Activated naive CD8-positive, alpha-beta T cell treated with anti-CD3 and anti-CD28 coated beads for 36 hours (primary cell): ENCODE measurements at places on chromosomes 12 and 14.

GRCh38 chr12:19036673-19037357 lies 92.7 kb upstream of the PLEKHA5 start:
- DNase-seq = no peak

GRCh38 chr14:92677087-92677668 lies 71.2 kb downstream of the LGMN start:
- DNase-seq = peak; percentile 87

DNA sequence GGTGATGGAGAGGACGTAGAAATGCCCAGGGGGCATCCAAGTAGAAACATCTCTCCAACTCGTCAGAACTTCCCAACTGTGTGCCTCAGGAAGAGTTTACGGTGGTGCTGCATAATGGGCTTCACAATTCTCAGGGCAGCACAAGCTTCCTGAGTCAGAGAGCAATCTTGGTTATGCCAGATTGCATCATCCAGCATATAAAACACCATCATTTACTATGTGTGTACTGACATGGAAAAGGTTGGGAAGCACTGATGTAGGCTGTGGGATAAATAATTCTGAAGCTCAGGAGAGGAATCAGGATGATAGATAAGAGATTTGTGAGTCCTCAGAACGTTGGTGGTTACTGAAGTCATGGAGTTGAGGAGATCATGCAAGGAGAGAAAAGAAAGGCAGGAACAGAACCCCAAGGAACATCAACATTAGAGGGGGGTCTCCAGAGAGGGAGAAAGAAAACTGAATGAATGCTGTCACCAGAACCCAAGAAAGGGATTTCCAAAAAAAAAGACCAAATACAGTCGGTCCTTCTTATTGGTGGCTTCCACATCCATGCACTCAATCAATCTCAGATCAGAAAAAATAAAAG lies 4.7 kb upstream of the NCKAP5L start:
- DNase-seq = no peak

DNA sequence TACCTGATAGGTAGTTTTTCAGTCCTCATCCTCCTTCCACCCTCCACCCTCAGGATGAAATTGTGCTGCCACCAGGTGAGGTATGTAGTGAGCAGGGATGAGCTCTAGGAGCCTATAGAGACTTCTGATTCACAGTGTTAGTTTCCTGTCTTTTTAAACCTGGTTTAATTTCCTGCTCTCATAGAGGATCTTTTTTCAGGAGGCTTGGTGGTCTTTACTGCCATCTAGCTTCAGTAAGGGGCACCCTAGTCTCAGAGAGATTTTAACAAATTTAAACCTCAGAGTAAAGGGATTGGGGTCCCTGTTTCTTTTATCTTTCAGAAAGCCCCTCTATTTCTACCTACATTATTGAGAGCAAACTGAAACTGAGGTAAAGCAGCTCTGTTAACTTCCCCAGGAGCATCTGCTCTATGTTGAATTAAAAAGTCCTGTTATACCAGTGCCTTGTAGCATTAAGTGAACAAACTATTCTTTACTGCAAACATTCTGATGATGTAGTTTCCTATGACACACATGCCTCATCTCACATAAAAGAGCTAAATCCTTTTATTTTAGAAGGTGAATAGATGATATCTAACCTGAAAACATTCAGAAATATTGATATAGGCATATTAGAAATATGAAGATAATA lies 172.2 kb upstream of the DDHD1 start:
- DNase-seq = no peak

DNA sequence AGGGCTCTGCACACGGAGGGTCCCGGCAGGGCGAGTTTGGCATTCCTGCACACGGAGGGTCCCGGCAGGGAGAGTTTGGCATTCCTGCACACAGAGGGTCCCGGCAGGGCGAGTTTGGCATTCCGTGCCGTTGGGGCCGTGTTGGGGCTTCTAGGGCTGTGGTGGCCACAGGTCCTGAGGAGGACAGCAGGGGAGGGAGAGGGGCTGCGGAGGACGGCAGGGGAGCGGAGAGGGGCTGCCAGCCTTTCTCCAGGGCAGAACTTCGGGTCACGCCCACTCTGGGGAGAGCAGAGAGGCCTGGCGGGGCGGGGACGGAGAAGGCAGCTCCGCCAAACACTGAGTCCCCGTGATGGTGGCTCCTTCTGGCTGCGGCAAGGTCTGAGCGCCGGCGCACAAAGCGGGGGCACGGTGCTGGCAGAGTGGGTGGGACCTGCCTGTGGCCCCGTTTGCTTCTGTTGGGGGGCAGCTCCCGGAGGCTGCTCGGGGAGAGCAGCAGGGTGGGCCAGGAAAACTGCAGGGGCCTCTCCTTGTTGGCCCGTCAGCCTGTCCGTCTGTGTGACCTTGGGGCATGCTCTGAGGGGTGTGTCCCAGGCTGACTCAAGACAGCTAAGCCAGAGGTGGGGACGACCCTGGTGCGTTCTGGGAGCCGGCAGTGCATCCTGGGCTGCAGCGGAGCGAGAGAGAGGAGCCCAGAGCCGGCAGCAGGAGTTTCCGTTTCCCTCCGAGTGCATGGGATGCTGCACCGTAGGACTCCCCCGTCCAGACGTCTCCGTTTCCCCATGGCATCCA lies 60.2 kb downstream of the LRCOL1 start:
- DNase-seq = no peak

- DNase-seq = no peak
Observed at GRCh38 chr14:36656687-36657398, 4.8 kb upstream of the PAX9 start.

GRCh38 chr12:94710933-94711332 lies 60.6 kb upstream of the TMCC3 start:
- DNase-seq = peak; percentile 6

DNA sequence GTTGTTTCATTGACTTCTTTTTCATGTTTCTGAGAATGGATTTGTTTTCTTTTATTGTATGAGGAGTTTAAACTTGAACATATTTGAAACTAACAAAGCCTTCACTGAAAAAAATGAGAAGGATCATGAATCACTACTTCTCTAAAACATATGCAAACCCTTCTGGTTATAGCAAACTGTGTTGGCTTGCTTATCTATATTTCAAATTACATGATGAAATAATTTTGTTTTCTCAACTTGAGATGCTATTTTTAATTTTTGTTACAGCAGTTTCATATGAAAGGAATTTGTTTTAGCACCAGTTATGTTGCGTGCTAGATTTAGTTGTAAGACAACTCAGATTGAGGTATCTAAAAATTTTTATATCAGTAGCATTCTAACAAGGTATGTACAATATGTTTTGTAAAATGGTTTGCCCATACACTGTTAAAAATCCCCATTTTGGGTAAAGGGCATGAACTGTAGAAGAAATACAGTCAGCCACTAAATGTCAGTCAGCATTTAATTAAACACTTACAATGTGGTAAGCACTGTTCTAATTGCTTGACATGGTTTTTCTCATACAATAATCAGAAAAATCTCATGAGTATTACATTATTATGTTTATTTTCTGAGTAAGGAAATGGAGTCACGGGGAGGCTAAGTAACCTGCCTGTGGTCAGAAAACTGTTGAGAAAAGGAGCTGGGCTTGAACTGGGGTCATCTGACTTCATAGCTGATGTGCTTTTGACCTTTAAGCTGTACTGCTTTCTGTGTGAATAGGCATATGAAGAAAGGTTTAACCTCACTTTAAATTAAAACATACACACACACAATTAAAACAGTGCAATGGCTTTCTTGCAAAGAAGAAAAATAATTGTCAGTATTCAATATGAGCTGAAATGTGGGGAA lies 105.7 kb downstream of the PLEKHA5 start:
- DNase-seq = no peak

- no peak for DNase-seq
Observed at GRCh38 chr12:53948650-53949593, 5.8 kb upstream of the HOXC12 start.

DNA sequence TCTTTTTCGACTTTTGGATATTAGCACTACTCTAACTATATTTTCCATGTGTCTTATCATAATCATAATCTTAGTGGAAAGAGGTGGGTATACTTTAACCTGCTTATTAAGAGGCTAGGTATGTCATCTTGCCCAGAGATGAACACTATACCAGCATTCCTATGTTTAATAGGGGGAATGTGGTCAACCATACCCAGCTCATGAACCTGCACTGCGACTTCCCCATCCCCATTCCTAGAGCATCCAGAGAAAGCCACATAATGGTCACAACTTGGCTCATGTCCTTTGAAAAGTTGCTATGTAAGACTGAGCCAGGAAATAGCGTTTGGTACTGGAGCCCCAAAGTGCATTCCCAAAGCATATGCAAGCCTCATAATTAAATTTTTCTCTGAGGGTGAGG lies 55.2 kb downstream of the TMCC3 start:
- no peak for DNase-seq

- no peak for DNase-seq
Observed at GRCh38 chr12:15151161-15152091, 69.8 kb downstream of the RERG start.

DNA sequence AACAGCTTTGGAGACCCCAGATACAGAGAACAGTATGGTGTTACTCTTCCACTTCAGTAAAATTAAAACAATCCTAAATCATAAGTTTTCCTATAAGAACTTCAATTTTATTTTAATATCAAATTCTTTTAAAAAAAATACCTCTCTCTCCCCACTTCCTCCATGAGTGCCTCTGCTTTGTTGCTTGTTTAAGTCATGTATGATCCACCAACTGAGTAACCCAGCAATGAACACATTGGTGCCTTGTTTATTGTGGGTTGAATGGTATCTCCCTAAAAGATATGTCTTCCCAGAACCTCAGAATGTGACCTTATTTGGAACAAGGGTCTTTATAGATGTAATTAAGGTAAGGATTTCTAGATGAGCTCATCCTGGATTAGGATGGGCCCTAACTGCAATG lies 143.5 kb upstream of the EGLN3 start:
- DNase-seq = no peak

- no peak for DNase-seq
Observed at GRCh38 chr14:49994951-49995561, 102.2 kb downstream of the ARF6 start.

GRCh38 chr12:38880288-38880687 lies 25.1 kb downstream of the CPNE8 start:
- no peak for DNase-seq

DNA sequence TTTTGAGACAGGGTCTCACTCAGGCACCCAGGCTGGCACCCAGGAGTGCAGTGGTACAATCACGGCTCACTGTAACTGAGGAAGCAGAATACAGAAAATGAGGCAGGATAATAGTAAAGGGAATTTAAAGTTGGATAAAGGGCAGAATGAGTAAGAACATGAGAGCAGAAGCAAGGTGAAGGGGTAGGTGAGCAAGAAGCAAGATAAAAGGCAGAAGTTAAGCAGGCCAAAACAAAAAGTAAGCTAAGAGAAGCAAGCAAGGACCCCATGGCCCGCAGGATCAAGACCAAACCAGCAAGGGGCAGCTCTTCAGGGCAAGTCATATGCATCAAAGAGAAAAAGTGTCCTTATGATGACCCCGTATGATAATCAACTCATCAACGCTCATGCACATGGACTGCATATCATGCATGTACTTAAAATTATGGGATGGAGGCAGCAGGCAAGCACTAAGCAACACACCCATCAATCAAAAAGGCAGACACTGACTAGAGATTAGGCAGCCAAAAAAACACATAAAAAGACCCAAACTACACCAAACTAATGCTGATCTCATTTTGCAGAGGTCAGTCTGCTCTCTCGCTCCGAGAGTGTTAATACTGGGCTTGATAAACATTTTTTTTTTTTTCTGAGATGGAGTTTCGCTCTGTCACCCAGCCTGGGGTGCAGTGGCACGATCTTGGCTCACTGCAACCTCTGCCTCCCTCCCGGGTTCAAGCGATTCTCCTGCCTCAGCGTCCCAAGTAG lies 11.6 kb downstream of the TIMELESS start:
- DNase-seq = no peak

DNA sequence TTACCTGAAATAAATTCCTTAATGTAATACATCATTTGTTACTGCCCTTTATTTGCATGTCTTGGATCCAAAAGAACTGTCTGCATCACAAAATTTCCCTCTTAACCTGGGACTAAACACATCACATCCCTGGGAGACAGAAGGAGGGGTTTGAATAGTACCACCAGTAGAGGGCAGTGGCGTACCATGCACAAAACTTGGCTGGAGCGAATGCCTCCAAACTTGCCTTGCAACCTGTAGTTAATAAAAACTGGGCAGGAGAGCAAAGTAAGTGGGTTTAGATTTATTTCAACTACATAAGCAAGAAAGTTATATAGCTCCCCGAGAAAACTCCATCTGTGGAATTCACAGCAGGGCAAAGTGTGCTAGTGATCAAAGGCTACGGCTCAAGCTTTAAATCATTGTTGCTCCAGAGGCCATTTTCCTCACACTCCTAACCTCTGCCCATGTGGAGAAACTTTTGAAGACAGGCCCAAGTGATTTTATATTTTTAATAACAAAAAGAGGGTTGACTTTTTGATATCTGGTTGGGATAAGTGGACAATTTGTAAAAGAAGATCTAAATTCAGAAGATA lies 1176.7 kb upstream of the SEL1L start:
- DNase-seq = peak; percentile 11

DNA sequence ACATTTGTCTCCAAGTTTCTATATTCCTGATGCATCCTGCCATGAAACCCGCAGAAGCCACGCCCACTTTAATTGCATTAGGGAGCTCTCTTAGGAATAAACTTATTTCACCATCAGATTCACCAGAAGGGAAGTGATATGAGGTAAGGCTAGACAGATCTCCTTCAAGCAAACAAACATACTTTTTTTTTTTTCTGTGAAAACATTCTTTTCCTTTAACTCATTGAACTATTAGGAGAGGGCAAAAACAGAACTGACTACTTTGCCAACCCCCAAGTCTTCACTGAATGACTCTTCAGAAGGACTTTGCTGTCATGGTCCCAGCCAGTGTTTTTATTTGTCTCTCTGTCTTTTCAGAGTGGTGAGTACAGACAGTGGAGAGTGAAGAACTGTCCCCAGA lies 48.4 kb downstream of the GTF2A1 start:
- DNase-seq = no peak

GRCh38 chr12:83097643-83098342 lies 411.1 kb downstream of the TMTC2 start:
- DNase-seq = no peak

- no peak for DNase-seq
Observed at GRCh38 chr14:54174457-54174856, 217.8 kb upstream of the BMP4 start.

DNA sequence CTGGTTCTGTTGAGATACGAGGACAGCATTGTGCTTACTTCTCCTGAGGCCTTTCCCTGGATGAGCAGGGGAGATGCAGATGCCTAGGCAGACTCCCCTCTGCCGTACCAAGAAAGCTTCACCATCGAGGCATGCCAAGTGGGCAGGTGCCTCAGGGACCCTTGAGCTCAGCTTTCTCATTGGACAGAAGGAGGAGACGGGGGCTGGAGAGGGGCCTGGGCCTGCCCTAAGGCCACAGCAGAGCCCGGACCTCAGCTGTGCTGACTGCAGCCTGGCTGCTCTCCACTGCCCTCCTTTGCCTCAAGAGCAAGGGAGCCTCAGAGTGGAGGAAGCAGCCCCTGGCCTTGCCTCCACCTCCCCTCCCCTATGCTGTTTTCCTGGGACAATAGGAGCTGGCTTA lies 23.4 kb downstream of the SERPINA1 start:
- DNase-seq = no peak

- no peak for DNase-seq
Observed at GRCh38 chr12:68406134-68406576, 74.0 kb upstream of the MDM1 start.
